Activated T-helper 1 cell treated with anti-CD3 and anti-CD28 coated beads, Interleukin-2, amount 50 U/mL, for 16 hours (primary cell): ENCODE measurements at places on chromosomes 3 and 15.

DNA sequence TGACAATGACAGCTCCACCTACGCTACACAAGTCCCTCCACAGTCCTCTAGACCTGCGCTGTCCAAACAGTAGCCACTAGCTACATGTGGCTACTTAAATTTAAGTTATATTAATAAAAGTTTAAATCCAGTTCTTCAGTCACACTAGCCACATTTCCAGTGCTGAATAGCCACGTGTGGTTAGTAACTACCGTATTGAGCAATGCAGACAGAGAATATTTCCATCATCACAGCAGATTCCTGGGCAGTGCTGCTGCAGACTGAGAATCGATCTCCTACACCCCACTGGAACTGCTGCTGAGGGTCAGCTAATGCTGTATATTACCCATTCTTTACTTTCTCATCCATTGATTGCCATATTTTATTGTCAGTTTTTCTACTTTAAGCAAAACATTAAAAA lies 40.9 kb downstream of the HDC start:
- no peak for DNase-seq

DNA sequence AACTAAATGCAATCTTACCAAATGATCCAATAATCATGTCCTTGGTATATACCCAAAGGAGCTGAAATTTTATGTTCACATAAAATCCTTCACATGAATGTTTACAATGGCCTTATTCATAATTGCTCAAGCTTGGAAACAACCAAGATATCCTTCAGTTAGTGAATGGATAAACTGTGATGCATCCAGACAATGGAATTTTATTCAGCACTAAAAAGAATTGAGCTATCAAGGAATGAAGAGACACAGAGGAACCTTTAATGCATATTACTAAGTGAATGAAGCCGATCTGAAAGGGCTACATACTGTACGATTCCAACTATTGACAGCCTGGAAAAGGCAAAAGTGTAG lies 168.4 kb downstream of the PDE8A start:
- DNase-seq = no peak

GRCh38 chr15:67033571-67034044 lies 31.8 kb upstream of the SMAD3 start:
- no peak for DNase-seq

GRCh38 chr3:122987736-122988319 lies 39.7 kb downstream of the SEMA5B start:
- DNase-seq = no peak

- DNase-seq = no peak
These were observed 182.2 kb upstream of the ICE2 start for GRCh38 chr15:60661080-60661645.
